ENCODE measurements at places on chromosomes 6 and 20.

DNA sequence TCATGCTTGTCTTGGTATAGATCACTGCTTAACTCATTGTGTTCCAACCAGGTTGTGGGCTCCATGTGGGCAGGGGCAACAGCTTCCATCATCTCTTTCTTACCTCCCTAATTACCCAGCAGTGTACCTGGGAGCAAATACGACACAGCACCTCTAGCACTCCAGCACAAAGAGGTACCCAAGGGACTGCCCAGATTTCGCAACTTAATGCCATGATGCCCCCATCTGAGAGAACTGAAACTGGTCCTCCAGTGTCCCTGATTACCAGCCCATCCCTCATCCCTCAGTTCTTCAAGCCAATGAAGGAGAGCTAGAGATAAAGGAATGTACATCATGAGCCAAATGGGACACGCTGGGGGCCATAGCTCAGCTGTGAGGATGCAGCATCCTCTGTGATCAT lies 41.9 kb upstream of the MDGA1 start:
- DNase-seq: no peak

DNA sequence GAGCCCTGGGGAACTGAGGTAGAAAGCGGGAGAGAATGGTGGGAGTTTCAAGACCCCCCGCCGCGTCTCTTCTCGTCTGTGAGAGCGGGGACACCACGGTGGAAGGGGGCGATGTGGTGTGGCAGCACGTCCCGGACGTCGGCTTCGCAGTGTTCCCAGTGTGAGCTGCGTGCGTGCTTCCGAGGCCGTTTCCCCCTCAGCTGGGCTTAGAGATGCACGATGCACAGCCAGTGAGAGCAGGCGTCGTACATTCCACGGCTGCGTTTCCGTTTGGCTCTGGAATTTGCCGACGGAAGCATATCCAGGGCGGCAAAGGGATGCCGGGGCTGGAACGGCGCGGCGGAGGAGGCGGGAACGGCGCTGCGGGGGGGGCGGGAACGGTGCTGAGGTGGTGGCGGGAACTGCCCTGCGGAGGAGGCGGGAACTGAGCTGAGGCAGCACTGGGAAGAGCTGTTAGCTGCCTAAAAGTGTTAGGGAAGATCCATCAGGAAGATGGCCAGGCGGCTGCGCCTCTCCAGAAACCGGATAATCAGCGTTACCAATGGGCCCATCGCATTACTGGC lies 37.7 kb downstream of the KIF25 start:
- DNase-seq: no peak

DNA sequence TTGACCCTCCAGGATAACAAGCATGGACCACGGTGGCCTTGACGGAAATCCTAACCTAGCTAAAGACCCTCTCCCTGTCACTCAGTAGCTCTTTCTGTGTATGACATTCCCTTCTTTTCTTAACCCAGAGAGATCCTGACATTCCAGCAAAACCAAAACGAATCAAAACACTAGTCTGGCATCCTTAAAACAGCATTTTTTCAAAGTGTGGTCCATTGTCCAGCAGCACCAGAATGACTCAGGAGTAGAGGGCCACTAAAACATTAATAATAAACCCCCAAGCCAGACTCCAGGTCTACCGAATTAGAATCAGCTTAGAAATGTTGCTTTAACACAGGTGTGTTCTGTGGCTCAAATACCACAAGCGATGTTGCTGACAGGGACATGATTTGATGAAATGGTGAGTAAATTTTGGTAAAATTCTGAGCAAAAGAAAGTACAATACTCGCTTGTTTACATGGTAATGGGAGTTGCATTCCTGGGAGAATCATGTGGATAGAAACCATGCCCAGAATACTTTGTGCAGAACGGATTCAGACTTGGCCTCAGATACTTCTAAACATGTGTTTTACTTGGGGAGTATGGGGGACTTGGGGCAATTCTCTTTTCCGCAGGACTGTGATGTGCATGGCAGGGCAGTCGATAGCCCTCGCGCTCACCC lies 174.2 kb upstream of the KCNG1 start:
- no peak for DNase-seq

GRCh38 chr6:65943051-65943450 lies 236.0 kb upstream of the EYS start:
- DNase-seq: no peak

GRCh38 chr6:30570740-30571074 lies 535 bp upstream of the ABCF1 start:
- no peak for DNase-seq

DNA sequence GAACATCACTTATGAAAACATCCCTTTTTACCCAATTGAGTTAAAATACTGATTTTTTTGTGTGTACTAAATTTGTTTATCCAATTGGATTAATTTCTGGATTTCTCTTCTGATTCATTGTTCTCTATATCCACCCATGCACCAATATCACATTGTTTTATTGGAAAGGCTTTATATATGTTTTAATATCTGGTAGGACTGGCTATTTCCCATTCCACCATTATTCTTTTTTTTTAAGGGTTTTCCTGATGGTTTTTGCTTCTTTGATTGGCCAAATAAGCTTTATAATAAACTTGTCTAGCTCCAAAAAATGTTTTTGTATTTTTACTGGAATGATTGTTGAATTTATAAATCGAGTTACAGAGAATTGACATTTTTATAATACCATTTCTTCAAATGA lies 59.4 kb upstream of the DOK5 start:
- DNase-seq: no peak

GRCh38 chr6:13072686-13073347 lies 255.5 kb downstream of the TBC1D7 start:
- no peak for DNase-seq

DNA sequence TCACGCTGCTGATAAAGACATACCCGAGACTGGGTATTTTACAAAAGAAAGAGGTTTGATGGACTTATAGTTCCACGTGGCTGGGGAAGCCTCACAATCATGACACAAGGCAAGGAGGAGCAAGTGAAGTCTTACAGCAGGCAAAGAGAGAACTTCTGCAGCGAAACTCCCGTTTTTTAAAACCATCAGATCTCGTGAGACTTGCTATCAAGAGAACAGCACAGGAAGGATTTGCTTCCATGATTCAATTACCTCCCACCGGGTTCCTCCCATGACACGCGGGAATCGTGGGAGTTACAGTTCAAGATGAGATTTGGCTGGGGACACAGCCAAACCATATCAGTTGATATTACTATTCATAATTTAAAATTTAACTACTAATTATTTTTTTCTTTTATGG lies 157.3 kb upstream of the ATXN1 start:
- DNase-seq: no peak

GRCh38 chr20:49729780-49730179 lies 16.1 kb upstream of the B4GALT5 start:
- no peak for DNase-seq

GRCh38 chr6:390914-391558 lies 516 bp upstream of the IRF4 start:
- DNase-seq: no peak

- DNase-seq: no peak
Observed at GRCh38 chr6:96394727-96395126, 126.9 kb upstream of the UFL1 start.

- no peak for DNase-seq
Observed at GRCh38 chr6:72824833-72825232, 203.0 kb downstream of the KCNQ5 start.

DNA sequence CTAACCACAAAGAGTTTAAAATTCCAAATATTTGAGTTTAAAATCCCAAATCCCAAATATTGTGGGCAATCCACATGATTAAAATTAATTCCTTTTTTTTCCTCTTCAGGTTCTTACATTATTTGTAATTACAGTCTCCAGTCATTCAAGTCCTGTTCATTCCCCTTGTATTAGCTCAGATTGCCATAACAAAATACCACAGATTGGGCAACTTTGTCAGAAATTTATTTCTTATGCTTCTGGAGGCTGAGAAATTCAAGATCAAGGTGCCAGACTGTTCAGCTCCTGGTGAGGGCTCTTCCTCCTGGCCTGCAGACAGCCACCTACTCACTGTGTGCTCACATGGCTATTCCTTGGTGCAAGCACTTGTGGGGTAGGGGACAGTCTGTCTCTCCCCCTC lies 105.5 kb downstream of the ARMC2 start:
- DNase-seq: no peak

GRCh38 chr6:160015778-160016684 lies 47.1 kb downstream of the IGF2R start:
- no peak for DNase-seq

- DNase-seq: no peak
Observed at GRCh38 chr20:32941155-32941885, 62.9 kb downstream of the SUN5 start.

GRCh38 chr6:154157706-154158105 lies 118.7 kb downstream of the OPRM1 start:
- DNase-seq: no peak

DNA sequence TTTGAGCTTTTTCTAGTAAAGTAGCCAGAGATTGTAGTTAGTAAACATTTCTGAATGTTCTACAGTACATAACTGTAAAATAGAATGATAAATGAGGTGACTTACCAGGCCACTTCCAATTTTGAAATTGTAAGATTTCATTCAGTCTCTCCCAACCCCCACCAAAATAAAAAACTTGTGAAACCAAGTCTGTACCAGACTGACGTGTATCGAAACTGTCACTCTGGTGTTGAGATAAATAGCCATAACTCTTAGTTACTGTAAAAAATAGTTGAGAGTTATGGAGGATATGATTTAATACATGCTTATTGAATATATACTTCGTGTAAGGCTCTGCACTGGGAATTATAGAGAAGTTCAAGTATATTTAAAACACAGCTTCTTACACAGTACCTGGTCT lies 455.7 kb downstream of the PLCB1 start:
- no peak for DNase-seq

GRCh38 chr6:107511511-107511993 lies 21.6 kb downstream of the SOBP start:
- no peak for DNase-seq

- no peak for DNase-seq
Observed at GRCh38 chr6:169895000-169895759, 143.8 kb downstream of the ERMARD start.

- DNase-seq: no peak
Observed at GRCh38 chr6:1312203-1312472, 240 bp downstream of the FOXQ1 start.

DNA sequence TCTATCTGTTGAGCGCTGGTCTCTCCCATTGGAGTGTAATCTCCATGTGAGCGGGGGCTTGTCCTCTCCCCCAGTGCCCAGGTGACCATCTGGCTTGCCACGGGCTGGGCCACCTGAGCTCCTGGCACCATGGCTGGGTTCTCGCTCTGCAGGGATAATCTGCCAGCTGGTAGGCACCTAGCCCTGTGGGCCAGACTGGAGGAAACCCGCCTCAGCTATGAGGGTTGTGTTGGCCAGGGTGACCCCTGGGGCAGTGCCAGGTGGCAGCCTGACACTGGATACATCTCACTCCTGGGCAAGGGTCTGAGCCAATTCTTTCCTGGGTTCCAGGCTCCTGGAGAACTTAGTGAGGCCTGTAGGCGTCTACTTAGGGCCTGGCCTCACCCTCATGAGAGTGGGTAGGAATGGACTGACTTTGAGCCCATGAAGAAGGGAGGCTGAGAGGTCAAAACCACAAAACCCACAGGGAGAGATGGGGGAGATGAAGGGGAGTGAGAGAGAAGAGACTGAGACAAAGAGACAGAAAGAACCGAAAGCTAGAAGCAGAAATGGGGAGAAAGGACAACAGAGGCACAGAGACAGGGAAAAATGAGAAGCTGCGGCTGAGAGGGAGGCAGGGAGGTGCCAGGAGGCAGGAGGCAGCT lies 5.8 kb upstream of the SLC52A3 start:
- DNase-seq: no peak

DNA sequence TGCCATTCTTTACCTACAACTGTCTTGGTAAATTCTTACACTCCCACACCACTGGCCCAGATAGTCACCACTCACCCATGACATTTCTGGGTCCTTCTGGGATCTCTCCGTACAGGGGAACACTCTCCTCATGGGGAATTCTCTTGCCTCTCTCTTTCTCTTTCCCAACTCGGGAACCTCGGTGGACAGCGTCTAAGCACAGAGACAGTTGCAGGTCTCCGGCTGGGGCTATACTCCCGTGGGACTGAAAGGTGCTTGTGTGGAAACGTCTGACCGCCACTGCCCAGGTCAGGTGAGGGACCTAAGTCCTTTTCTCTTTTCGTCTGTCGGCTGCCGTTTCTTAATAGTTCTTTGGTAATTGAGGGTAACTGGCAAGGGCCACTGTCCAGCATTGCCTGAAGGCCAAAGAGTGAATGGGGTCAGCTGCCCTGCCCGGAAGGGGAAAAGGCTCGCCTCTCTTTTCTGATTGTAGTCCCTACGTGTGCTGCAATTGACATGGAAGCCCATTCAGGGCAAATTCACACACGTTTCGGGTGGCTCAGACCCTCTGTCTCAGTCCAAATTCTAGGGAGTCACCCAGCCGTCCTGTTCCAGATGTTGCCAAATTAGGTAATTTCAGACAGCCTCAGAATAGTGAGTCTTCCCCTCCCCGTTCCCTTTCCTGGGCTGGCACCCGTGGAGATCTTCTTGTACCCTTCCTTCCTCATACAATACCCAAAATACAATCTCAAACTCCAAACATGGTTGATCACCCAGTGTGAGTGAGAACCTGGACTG lies 31.2 kb upstream of the RIPK1 start:
- no peak for DNase-seq

GRCh38 chr20:43731469-43731868 lies 4.7 kb upstream of the GTSF1L start:
- DNase-seq: no peak

DNA sequence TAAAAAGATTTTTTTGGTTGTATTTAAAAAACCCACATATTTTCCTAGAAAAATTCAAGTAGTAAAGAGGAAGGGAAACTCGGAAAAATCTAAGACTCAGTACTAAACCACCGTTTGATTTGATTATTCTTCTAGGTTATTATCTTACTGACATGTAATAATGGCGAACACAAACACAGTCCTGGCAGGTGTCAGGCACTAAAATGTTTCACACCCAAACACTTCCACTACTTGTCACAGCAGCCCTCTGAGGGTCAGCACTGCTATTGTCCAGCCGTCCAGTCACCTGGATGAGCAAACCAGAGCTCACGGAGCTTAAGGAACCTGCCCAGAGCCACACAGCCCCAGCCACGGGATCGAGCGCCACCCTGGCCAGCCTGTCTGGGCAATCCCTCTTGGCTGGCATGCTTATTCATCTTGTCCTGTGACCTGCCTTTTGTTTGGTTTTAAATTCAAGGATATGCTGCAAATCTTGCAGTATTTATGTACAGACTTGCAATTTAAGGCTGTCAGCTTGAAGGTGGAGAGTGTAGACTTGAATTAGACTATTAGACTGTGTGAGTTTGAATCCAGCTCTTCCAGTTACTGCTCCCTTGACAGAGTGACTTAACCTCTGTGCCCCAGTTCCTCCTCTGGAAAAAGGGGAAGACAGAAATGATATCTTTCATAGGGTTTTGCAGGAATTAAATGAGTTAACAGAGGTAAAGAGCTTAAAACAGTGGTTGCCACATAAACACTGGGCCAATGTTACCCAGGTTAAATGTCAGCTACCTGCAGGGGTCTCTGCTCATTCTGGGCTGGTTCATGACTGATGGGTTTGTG lies 82.2 kb downstream of the CDYL start:
- no peak for DNase-seq

Measured in T follicular helper cell (primary cell).